ENCODE measurements at places on chromosomes 12 and 14.

DNA sequence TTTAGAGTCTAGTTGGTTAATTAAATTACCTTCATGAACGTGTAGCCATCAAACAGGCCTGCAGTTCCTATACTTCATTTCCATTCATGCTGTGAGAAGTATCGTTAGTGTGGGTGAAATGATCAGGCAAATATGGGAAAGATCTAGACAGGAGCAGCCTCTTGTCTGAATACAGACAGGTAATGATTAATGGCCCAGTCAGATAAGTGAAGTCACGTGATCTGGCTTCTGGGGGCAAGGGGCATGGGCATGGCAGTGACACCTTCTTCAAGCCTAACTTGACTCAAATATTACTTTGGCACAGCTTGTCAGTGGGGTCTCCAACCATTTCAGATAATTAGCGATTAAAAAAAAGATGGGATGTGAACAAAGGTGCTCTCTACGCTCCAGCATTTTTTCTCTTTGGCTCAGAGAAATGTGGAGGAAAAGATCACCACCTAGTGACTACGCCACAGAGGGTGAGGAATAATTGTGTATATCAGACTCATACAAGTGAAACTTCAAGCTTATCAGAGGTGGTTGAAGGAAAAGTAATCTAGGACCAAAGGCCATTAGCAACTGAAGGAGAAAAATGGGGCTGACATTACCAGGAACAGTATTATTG lies 17.8 kb downstream of the GUCY2C start:
- no peak overlapping the region for H3K4me3 ChIP-seq
- H3K27ac ChIP-seq: no peak overlapping the region
- H3K27me3 ChIP-seq: peaks cover 16% of the 10 kb centered on the region
- H3K4me1 ChIP-seq: peaks cover 5% of the 10 kb centered on the region
- DNase-seq: no peak
- H3K36me3 ChIP-seq: no peaks in the 10 kb centered on the region

DNA sequence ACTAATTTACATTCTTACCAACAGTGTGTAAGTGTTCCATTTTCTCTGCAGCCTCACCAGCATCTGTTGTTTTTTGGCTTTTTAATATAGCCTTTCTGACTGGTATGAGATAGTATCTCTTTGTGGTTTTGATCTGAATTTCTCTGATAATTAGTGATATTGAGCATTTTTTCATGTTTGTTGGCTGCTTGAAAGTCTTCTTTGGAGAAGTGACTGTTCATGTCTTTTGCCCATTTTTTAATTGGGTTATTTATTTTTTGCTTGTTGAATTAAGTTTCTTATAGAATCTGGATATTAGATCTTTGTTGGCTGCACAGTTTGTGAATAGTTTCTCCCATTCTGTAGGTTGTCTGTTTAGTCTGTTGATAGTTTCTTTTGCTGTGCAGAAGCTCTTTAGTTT lies 48.0 kb upstream of the OR6J1 start:
- peaks cover 2% of the 10 kb centered on the region for H3K4me1 ChIP-seq
- DNase-seq: no peak
- H3K27ac ChIP-seq: no peak overlapping the region
- H3K4me3 ChIP-seq: no peak overlapping the region
- peaks cover 3% of the 10 kb centered on the region for H3K36me3 ChIP-seq
- H3K27me3 ChIP-seq: peaks cover 22% of the 10 kb centered on the region

DNA sequence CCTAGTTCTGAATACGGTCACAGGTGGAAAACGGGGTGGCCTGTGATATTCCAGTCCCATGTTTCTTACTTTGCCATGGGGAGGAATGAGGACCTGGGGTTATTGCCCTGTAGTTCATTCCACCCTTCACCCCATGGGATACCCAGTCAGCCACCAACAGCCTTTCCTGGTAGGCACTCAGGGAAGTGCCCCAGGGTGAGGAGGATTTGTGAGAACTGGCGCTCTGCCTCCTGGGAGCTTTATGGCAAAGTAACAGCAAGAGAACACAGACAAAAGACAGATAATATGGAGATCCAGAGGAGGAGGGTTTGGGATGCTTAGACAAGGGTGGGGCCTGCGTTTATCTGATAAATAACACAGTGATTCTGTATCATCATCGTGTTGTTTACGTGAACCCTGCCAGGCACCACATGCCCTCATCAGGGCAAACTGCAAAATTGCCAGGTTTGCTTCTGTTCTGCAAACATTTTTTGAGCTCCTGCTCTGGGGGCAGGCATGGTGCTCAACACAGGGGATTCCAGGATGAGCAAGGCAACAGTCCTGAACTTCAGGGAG lies 223.5 kb downstream of the SLC41A2 start:
- H3K4me1 ChIP-seq: peaks cover 65% of the 10 kb centered on the region
- no peak for DNase-seq
- no peaks in the 10 kb centered on the region for H3K27me3 ChIP-seq
- H3K36me3 ChIP-seq: peaks cover 3% of the 10 kb centered on the region

GRCh38 chr14:102374264-102374663 lies 11.5 kb downstream of the TECPR2 start:
- H3K27me3 ChIP-seq: no peaks in the 10 kb centered on the region
- H3K4me1 ChIP-seq: peaks cover 22% of the 10 kb centered on the region
- no peak overlapping the region for H3K4me3 ChIP-seq
- DNase-seq: no peak
- no peak overlapping the region for H3K27ac ChIP-seq
